ENCODE measurements at places on chromosomes 1 and 21. TPM values are rescaled to one million over a fixed set of nuclear protein-coding genes. Genes with fewer than 3 reads are reported as not detected.

DNA sequence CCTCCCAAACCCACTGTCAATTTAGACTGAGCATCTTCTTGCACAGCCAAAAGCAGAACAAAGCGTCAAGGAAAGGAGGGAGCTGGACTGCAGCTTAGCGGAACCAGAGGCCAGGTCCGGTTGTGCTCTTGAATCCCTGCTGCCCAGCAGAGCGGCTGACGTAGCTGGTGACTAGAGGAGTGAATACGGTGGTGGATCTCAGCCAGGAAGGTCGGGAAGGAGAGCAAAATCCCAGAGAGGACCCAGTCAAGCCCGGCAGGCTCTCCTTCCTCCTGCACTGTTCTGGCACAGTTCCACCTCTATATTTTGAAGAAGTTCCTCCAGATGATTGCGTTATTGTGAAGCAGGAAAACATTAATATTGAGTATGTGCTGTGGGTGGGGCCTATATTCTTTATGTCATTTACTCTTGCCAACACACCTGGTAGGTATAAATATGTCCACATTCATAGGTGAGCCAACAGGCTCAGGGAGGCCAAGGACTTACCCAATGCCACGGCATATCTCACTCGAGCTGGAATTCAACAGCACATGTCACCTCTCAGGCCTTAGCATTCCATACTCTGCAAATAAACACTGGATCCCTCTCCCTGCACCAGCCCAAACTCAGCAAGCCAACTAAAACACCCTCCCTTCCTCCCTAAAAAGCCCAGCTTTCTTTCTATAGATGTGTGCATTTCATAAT, 23.6 kb upstream of the ABCB10 start:
- DNase-seq = no peak

DNA sequence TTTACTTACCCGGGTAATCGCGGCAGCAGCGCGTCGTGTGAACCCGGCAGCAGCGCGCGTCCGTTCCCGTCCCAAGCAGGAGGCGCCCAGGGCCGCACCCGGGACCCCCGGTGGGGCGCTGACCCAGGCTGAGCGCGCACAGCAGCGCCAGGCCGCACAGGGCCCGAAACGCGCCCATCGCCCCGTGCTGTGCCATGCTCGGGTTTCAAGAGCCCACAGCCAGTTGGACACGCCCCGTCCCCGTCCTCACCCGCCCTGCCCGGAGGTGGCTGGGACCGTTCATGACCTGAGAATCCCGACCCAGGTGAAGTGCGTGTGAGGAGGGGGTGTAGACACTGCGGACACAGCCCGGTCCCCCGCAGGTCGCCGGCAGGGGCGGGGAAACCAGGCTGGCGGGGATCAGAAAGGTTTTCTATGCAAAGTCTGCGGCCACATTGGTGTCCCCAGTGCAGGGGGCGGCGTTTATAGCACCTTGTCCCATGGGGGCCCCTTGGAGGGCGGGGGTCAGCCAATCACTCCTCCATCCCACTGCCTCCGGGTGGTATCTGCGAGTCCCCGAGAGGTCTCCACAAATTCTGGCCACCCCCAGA, at the start of gene TNFRSF18:
TNFRSF18 (minus strand) TSS at position 217 of the 590 bp plus-strand sequence; CDS start at position 196, 21 bp downstream.
- no peak for DNase-seq

DNA sequence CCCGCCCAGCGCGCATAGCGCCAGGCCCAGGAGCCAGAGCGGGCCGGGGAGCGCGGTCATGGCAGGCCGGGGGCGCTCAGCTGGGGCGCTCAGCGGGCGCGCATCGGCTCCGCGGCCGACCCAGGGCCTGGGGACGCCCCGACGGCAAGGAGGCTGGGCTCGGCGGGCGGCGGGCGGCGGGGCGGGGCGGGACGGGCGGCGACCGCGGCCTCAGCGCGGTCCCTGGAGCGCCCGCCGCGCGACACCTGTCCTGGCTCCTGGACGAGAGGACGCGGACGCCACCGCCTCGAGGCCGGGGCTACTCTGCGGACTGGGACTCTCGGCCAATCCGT, 273 bp downstream of the BMP8B start:
- no peak for DNase-seq

The NUP210L gene
- total RNA-seq = 0.04 TPM

GRCh38 chr21:14559102-14559501, 13.0 kb upstream of the SAMSN1 start:
- DNase-seq = peak; percentile 6

- DNase-seq = no peak
Observed at GRCh38 chr1:84427250-84428188, 29.2 kb downstream of the DNASE2B start.

The SLC5A9 gene
- total RNA-seq = 20.9 TPM

Measured in hepatocyte (in vitro differentiated cells).